ENCODE measurements at places on chromosomes 12 and 14. TPM values are rescaled to one million over a fixed set of nuclear protein-coding genes. Genes with fewer than 3 reads are reported as not detected.

The RACGAP1 gene
- total RNA-seq: 14.5 TPM

The ADAMTS20 gene
- total RNA-seq: not detected

The SLC5A8 gene
- total RNA-seq: not detected

The PGF gene
- total RNA-seq: 27.8 TPM

The SERPINA1 gene
- total RNA-seq: not detected
